Retinal pigment epithelial cell (primary cell): ENCODE measurements at places on chromosomes 7 and 10.

DNA sequence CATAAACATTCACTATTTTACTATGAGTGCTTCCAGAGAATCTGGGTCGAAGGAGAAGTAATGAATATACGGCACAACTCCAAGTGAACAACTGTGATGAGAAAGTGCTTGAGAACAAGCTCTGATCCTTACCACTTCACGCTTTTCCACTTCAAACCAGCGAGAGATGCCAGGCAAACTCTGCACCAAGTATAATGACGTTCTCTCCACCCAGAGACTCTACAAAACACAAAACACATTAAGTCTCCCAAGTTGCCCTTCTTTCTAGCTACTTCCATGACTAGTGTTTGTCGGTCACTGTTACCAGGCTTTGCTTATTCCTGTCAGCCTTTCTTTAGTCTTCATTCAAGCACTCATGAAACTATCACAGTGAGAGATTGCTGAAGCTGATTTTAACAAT is 193.1 kb upstream of the IMMP2L start:
- DNase-seq, result no peak

GRCh38 chr10:47336387-47337134 is 11.6 kb upstream of the RBP3 start:
- DNase-seq, result no peak

GRCh38 chr10:132248455-132249225 is 59.1 kb downstream of the STK32C start:
- DNase-seq, result no peak

DNA sequence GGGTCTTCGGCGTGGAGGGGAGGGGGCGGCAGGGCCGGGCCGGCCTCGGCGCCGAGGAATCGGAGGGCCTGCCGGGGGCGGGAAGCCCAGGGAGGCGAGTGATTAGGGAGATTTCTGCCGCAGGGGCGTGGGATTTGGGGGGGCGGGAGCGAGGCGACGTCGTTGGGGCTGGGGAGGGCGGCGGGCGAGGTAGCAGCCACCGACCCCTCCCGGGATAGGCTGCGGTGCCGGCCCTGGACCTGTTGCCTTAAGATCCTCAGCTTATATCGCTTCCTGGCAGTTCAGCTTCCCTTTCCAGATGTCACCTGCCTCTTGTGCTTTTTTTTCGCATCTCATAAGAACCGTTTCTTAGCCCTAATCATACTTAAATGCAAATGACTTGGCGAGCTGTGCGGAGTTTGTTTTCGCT is 655 bp downstream of the LMTK2 start:
- DNase-seq, result no peak

DNA sequence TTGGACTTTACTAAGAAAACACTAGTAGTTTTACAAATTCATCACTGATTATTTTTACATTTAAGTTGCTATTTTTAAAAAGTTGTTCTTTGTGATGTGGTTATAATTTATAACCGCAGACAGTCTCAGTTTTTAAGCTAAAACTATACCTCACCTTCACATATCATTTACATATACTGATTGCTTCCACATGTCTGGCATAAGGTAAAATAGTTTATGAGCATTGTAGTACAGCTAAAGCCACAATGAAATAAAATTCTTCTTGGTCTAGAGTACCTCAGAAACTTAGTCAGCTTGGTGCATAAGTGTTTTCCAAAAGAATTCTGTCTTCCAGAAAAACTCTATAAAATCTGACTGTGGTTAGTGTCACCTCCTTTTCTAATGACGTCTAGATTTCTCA is 13.0 kb downstream of the SEMA3A start:
- DNase-seq, result no peak

DNA sequence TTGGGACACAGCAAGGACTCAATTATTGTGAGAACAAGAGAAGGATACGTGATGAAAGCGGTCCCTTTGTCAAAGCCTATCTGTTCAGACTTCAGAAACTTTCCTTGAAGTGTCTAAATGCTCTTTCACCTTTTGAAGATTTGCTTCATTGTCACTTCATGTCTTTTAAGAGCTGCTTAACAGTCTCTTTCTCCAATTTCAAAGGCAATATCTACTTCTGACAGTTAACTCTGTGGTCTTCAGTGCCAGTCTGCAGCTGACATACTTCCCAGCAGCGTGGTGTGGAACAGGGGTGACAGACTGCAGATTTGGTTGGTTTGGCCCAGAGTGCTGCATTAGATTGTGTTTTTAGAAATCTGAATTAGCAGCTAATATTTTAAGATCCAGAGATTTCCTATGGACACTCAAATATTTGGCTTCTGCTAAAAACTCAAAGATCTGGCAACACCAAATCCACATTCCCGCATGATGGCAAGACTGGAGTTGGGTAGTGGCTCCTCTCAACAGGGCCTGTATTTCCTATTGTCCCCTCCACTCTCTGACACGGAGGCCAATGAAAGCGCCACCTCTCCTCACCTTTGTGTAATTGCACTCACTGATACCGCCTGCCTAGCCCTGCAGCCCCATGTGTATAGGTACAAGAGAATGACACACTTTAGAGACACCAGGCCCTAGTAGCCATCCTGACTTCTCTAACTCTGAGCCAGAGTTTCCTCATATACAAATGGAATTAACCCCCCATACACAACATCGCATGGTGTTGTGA is 11.5 kb downstream of the SCRN1 start:
- DNase-seq, result no peak

DNA sequence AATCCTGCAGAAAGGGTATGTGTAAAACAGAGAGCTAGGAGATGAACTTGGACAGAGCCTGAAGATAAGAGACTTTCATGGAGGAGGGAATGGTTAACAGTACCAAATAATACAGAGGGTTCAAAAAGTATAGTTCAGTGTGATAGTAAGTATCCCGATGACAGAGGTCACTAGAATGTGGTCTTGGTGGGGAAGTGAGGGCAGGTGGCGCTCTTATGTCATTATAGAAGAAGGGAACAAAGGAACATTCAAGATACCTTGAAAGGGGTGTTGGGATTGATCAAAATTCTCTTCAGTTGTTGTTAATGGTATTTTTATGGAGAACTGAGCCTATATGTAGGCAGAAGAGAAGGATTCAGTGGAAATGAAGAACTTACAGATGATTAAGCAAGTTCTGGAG is 312.5 kb downstream of the SUGCT start:
- DNase-seq, result no peak

DNA sequence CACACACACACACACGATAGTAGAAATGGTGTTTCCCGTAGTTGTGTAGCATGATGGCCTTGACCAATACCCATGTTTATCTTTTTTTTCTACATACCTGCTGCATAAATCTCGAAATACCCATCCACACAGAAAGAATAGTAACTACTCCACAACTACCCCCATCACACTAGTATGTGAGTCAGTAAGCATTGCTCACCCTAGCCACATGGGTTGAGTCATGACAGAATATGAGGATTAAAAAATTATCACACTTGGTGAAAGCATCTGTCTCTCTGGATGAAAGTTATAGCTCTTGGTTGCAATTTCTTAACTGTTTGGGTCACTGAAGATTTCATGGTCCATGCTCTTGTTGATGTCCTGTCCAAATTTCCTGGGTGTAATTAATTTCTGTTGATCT is 103.4 kb upstream of the MDFIC start:
- peak; percentile 37 for DNase-seq

DNA sequence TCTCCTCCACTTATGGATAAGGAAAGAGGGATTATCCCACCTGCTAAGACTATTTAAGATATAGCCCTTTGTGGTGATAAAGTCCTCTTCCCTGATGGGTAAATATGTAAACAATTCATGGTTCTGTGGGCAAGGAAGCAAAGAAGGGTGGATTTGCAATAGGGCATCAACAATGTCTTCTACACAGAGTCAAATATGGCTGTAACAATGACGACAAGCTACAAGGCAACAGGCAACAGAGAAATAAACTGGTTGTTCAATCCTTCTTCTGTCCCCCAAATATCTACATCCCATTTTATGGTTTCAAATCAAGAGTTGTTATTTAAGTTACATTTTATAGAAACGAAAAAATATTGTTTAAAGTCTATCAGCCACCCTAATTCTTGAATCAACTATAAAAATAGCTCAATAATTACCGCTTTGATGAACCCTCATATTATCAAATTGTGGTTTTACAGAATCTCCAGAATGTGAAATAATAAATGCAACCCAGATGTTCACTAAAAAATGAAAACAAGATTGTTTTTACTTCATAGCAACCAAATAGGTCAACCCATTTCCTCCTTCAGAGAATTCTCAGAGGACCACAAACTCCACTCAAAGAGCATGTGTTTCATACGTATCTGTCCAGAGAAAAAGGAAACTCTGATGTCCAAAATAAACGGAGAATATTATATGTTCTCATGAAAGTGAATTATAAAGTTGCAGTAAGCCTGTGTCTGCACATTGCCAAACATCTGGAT is 13.8 kb downstream of the CYTH3 start:
- DNase-seq, result no peak

DNA sequence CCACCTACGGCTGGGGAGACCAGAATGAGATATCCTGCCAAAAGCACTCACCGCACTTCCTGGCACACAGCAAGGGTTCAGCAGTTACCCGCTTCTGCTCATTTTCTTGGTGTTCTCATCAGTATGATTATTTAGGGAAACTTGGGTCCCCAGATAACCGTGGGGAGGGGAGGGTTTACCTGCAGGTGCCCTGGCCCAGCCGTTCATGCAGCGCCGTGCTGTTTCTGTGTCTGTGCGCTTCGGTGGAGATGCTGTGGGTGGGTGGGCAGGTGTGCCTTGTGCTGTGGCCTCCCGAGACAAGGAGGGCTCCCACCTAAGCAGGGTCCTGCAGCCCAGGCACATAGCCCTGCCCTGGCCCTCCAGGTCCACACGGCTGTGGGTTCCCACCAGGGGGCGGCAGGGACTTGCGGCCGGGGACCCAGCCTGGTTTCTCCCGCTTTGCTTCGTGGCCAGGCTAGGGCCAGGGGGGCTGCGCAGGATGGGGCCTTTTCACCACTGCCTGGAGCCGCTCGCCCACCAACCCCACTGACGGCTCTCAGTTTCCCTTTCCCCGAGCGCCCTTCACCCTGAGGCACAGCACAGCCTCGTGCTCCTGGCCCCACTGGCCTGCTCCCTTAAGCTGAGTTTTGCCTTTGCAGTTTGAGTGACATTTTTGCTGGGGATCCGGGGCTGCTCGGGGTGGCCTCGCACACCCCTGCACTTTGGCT is 78.5 kb downstream of the LHPP start:
- no peak for DNase-seq

- no peak for DNase-seq
Observed at GRCh38 chr10:27625452-27626211, 120.0 kb downstream of the MKX start.

GRCh38 chr7:94212160-94212559 is 182.5 kb upstream of the COL1A2 start:
- no peak for DNase-seq

DNA sequence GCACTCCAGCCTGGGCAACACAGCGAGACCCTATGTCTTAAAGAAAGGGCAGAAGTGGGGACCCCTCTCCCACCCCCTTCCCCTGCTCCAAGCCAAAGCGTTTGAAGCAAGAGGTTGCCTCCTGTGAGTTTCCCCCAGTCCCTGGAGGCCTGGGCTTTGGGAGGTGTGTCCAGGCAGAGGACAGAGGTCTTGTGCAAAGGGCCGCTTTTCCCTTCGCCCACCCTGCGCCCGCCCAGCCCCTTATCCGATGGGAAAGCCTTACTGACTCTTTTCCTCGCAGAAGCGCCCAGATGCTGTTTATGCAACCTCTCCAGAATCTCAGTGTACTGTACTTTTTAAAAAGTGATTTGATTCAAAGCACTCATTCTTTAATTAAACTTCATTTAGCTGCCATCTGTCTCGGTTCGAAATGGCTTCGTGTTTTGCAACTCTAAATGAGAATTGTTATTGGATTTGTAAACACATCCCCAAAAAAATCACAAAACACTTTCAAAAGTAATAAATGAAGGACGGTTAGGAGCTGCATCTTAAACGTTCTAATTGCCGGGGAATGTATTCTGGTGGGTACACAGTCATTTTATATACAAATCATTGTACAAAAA is 50.5 kb upstream of the GTF2I start:
- DNase-seq, result no peak

DNA sequence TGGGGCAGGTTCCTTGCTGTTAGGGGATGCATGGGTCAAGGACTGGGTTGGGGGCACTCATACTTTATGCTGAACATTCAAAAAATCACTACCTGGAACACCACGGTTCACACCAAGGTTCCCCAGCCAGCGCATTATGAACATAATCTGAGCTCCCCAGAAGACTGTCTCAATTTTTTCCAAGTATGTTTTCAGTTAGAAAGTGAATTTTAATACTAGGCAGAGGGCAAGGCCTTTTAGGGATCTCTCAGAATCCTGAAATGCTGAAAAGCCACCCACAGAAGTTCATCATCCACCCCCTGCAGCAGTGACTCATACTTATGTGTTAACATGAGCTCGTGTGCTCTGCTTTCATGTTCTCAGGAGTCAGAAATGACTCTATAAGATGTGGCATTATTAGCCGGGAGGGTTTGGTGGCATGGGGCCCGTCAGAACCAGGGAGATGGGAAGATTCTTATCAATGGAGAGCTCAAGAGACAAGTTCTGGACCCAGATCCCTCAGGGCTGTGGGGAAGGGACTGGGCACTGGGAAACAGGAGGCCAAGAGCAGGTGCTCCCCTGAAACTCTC is 185.2 kb upstream of the ITGB1 start:
- no peak for DNase-seq

GRCh38 chr7:116384936-116385635 is 114.5 kb upstream of the CAV2 start:
- DNase-seq, result no peak
